Stimulated activated CD8-positive, alpha-beta memory T cell treated with anti-CD3 and anti-CD28 coated beads, Interleukin-15, amount 100 ng/mL, for 1 hour (primary cell): ENCODE measurements at places on chromosomes 13 and 19.

DNA sequence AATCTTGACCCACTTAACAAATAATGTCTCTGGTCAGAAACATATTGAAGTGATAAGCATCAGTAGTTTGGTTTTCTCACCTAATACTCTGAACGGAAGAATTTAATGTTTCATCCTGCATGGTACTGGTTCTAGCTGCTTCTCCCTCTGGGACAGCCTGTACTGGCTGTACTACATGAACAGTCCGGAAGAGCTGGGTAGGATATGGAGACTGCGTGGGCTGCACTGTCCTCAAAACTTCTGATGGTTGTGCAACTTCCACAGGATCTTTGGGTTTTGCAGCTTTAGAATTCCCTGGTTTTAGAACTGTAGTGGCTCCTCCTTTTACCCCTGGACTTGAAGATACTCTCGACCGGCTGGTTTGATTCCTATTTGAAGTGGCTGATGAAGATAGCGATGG, 78.3 kb downstream of the ELF1 start:
- no peak for DNase-seq

DNA sequence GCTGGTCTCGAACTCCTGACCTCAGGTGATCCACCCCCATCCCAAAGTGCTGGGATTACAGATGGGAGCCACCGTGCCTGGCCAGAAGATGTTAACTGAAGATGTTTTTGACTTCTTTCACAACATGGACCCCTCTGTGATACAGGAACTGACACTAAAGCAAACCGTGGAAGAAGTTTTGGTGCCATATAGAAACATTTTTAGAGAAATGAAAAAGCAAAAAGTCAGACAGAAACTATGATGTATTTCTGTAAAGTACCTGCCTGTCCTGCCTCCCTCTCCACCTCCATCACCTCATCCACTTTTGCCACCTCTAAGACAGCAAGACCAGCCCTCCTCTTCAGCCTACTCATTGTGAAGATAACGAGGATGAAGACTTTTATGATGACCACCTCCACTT, 11.3 kb downstream of the FBXO27 start:
- DNase-seq: no peak

DNA sequence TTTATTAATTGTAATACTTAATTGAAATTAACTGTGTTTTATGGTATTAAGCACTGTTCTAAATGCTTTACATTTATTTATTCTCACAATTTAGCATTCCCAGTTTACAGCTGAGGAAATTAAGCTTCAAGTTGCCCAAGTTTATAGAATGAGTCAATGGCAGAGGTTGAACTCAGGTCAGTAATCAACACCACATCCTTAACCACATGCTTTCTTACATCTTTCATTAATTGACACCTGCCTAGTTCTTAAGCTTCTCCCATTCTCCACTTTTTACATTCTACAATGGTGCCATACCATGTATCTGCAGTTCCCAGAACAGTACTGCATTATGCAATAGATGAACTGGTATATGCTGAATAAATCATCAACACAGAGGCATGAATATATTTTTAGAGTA, 11.7 kb upstream of the RBM26 start:
- no peak for DNase-seq

GRCh38 chr13:27535546-27535945, 84.8 kb downstream of the LNX2 start:
- DNase-seq: no peak

DNA sequence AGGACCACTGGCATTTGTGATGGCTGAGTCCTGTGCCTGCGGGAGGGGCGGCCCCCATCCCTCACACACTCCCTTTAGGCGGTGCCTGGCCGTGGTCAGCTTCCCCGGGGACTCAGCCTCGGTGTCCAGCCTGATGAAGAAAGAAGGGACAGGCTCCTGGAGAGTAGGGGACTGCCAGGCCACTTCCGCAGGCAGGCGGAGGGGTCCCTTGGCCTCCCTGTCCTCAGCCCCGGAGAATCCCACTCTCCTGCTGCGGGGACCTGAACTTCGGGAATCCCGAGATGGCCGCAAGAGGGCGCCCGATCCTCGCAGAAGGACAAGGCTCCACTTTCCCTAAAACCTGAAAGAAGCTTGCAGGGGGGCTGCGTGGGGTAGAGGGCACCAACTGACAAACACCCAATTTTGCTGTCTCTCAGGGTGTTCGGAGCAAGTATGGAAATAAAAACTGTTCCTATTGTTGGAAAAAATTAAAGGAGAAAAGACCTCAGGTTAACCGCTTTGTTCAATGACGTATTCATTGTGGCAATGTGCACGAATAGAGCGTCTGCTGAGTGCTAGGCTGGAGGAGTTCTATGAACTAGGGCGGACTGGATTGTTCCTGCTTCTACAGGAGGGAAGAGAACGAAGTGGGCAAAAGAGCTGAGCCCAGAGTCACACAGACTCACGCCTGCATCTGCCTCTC, 297.3 kb downstream of the ZNF536 start:
- DNase-seq: peak; percentile 8

GRCh38 chr13:113533161-113533840, 42.8 kb upstream of the DCUN1D2 start:
- no peak for DNase-seq
